IPS DF 6.9 (cell line): ENCODE measurements at places on chromosomes 7 and 10.

DNA sequence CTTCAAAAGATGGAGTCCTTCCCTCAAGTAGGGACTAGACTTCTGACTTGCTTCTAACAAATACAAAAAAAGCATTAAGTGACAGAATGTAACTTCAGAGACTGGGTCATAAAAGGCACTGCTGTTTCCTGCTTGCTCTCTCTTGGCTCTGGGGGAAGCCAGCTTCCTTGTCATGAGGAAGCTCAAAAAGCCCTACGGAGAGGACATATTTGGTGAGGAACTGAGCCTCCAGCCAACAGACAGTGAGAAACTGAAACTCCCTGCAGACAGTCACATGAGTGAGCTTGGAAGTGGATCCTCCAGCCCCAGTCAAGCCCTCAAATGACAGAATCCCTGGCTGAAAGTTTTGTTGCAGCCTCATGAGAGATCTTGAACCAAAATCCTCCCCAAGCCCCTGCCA, 26.3 kb upstream of the SLC35G1 start:
- no peak for DNase-seq

DNA sequence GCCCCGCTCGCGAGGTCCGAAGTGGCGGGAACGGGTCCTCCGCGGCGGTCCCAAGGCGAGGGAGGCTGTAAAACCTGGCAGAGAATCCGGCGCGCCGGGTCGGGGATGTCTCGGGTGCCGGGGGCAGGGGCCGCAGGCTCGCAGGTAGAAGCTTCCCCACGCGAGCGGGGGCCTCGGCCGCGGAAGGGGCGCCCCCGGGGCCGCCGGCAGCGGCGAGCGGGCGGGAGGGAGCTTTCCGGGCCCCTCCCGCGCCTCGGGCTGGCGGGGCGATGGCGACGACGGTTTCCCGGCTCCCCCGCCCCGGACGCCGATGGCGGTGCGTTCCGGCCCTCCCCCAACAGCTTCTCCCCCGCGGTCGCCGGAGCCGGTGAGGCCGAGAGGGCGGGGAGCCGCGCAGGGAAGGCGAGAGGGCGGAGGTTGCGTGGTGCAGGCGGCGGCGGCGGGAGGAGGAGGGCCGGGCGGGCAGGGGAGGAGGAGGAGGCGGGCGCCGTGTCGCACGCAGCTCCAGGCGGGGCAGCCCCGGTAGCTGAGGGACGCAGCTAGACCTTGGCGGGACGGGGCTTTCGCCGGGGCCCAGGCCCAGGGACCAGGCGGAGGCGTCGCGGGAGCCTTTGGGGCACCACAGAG, at the start of gene CUL1:
Gene CUL1 (plus strand): TSS at position 507 of the 627 bp plus-strand sequence. CDS start 31,220 bp downstream, outside the sequence.
- DNase-seq = no peak

- DNase-seq = no peak
These were observed 997.9 kb upstream of the POT1 start for GRCh38 chr7:125927556-125927955.

DNA sequence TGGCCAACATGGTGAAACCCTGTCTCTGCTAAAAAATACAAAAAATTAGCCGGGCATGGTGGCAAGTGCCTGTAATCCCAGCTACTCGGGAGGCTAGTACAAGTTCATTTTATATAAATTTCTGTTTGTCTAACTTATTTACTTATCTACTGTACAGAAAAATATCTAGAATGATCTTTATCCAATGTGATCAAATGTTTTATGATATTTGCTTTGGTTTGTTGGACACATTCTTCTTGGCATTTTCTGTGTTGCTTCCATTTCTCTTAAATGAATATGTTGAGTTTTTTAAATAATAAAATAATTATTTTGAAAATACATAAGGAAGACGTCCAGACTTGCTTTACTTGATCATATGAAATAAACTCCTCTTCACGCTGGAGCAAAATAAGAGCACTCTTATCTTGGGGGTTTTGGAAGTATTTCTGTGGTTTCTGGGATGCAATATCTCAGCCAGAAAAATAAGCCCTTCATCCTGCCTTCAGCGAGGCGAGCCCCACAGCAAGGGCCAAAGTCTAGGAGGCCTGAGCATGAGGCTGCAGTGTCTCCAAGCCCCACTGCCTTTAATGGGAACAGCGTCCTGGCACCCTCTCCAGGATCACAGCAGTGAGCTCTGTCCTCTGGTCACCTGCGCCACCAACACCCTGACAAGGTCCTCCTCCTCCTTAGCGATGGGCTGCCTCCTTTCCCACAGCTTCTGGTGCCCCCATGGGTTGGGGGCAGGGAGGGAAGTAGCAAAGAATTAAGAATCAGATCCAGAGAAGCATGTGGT, 480.2 kb downstream of the KCNMA1 start:
- no peak for DNase-seq

GRCh38 chr10:114301177-114301576, 62.1 kb downstream of the VWA2 start:
- DNase-seq = no peak

DNA sequence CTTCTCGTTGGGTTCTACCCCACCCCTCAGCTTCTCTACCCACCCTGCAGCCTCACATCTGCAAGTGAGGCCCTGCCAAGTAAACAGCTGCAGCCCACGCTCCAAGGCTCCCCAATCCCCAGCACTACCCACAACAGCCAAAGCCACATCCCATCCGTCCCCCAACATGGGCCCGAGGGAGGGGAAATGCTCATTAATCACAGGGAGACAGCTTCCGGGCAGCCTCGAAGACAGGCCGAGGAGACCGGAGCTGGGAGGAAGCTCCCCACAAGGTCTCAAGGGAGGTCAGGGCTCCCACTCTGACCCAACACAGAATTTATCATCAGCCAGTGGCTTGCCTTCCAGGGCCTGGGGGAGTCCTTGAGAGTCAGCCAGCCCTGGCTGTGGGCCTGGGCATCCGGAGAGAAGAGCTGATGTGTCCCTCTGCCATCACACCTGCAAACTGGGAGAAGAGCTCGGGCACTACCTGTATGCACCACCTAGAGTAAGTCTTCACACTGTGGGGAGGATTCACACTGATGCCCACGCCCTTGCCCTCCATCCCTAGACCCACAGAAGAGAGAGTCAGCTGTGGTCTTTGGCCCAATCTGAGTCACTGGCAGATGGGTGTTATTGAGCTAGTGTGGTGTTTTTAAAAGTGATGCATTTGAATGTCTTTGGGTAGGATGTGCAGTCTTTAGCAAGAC, 115.5 kb upstream of the ZMIZ1 start:
- DNase-seq = no peak

GRCh38 chr7:137590756-137591305, 247.3 kb upstream of the PTN start:
- no peak for DNase-seq

DNA sequence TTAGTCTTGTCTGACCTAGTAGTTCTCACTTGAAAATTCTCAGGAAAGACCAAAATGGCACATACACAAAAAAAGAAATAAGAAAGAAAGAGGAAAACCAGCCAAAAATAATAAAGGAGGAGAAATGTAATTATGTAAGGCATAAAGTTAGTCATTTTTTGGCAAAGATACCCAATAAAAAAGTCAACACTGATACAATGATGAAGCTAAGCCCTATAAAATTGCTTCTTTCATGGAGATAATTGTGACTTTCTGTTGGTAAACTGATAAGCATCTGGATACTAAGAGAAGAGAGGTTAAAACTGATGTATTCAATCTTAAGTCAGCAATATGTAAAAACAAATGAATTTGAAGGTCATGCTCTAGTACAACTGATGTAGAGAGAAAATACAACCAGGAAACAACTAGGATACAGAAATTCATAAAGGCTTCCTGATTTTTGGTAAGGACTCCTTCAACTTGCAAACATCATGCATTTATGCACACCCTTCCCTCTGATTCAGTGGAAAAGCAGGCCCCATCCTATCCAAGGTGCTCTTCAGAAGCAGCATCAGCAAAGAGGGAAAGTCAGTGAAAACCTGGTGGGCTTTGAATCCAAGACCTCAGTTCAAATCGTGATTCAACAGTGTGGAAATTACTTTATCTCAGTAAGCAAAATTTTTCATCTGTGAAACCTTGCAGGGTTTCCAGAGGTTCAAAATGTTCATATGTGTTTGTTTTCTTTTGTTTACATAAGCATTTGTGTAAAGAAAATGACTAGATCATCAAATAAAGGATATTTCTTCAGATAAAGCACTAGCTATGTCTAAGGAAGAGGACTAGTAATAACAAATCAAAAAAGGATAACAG, 32.6 kb downstream of the IMMP2L start:
- DNase-seq = no peak
